ENCODE measurements at places on chromosomes 16 and 17.

- DNase-seq, result no peak
These were observed 24.8 kb upstream of the ALOX15 start for GRCh38 chr17:4666296-4666695.

- no peak for DNase-seq
These were observed 24.9 kb downstream of the ACSF3 start for GRCh38 chr16:89118361-89119165.

DNA sequence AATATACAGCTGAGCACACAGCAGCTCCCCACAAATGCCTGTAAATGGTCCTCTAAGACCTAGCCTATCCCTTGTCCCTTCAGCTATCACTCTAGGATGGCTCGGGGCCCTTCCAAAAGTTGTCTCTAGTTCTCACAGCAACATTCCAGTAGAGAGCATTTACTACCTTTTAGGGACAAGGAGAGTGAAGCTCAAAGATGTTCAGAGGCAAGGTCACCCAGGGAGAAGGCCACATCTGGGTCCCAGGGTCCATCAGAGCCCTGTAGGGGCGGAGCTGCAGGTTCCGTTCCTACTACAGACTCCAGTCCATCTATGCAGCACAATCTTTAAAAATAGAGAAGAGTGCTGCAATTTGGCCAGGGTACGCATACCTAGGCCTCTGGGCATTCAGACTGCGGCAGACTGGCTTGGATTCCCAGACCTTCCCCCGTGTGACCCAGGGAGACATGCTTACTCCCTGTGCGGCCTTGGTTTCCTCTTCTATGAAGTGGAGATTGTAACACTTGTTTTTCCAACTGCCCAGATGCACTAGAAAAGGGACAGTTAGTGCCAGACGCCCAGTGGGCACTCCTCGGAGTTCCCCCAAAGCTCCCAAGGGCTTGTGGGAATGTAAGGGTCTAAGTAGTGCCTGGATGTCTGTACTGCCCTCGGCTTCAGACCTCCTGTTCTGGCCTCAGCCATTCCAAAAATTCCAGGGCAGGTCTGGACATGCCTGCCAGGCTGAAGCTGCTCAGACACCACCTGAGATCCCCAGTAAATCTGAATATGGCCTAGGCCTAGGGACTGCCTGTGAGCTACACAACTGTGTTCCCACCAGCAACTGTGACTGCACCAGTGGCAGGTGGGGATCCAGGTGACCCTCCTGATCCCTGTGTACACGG, 2.5 kb downstream of the SLC12A4 start:
- DNase-seq, result no peak

DNA sequence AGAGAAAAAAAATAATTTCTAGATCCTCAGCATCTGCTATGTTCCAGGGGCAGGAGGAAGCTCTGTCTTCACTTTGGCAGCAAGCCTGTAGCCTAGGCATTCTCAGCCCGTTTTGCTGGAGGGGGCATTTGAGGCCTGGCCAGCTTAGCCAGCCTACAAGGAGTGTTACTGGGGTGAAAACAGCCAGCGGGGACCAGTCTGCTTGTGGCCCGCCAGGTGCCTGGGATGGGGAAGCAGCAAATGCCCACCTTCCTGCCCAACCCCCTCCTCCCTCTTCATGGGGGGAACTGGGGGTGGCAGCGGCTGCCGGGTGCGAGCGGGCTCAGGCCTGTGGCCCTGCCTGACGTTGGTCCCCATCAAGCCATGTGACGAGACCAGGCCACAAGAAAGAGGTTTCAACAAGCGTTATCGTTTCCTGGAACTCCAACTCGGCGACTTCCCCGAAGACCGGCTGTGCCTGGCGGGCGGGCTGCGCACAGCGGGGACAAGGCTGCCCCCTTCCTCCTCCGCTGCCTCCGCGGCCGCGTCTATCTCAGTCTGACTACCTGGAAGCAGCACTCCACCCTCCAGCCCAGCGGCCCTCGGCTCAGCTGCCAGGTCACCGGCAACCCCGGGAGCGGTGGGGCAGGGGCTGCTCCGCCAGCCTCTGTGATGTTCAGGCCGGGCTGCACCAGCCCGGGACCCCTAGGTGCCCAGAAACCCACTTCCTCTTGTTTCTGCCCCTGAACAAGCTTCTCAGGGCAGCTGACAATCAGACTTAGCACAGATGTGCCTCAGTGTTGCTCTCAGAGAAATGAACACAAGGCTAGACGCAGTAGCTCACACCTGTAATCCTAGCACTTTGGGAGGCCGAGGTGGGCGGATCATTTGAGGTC, 22.9 kb downstream of the SOCS1 start:
- peak; percentile 90 for DNase-seq

DNA sequence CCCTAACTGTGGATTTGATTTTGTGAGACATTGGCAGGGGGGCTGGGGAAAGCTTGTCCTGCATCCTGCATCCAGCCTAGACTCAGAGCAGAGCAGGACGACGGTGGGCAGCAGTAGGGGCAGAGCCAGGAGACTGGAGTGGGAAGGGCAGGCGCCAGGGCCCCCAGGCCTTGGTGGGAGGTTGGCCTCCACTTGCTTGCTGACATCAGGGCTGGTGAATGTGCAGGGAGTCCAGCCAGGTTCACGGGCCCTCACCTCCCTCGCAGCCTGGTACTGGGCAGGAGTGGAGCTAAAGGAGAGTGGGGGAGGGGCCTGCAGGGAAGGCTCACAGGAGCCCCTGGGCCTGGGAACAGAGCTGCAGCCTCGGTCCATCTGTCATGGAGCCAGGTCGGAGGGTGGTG, 2.2 kb upstream of the SMTNL2 start:
- DNase-seq, result no peak

DNA sequence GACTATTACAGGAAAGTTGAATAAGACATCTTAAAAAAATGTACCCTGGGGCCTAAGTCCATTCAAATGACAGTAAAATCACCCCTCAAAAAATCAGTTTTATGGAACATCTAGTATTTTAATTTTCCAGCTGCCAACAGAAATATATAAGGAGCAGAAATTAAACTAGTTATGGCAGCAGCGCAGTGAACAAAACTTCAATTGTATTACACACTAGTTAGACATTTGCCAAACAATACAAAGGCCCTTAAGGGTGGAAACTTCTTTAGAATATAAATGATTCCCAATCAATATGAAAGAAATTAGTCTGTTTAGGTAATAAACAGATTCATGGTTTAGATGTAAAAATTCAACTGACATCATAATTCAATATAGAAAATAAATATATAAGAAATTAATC, 18.1 kb upstream of the RFFL start:
- no peak for DNase-seq

DNA sequence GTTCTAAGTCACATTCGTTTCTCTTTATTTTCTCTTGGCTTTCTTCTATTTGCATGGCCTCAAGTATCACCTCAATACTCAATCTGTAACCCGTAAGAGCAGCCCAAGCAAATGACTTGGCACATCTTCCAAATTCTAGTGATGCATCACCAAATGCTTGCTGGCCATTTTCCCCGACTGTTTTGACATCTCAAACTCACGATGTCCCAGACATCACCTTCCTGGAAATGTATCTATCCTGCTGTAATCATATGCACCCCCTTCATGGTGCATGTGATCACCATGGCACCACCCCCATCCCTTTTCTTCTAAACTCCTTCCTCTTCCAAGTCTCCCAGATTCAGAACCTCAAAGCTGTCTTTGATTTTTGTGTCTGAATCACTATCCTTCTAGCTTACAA, 24.0 kb upstream of the ABCA5 start:
- no peak for DNase-seq

DNA sequence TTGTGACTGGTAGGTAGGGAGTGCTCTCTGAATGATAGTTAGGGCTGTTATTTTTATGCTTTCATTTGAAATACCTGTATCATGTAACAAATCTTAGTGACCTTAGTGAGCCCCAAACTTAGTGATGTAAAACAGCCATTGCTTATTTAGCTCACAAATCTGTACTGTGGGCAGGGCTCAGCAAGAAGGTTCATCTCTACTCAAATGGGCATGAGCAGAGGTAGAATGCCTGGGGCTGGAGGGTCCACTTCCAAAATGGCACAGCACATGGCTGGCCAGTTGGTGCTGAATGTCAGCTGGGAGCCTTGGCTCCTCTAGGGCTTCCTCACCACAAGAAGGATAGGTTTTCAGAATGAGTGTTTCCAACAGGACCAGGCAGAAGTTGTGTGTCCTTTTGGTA, 49.3 kb upstream of the FOXF1 start:
- no peak for DNase-seq

- DNase-seq, result no peak
These were observed 560.3 kb downstream of the WWOX start for GRCh38 chr16:78659668-78660217.

DNA sequence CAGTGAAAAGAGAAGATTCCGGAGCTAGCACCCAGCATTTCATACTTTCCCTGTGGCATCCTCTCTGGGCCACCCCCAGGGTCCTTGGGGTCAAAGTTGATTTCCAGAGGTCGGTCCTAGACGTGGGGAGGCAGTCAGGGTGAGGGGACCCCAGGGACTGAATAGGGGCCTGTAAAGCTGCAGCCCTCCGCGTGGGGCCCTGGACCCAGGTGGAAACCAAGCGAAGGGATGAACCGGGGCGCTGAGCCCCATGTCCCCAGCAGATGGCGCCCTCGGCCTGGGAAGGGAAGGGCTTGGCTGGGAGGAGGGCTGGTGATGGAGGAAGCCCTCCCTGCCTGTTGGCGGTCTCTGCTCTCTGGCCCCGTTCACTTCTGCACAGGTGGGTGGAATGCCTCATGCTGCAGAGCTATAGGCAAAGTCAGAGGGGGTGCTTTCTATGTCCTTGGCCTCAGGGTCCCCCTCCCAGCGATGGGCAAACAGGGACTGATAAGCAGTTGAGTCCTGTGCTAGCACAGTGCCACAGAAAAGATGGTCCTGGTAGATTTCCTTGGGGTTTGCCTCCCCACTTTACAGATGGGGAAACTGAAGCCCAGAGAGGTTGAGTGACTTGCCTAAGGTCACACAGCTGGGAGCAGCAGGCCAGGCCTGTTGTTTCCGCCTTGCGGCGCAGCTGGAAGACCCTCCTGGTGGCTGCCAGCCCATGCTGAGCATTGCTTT, 163.4 kb upstream of the CIBAR2 start:
- DNase-seq, result peak; percentile 45

DNA sequence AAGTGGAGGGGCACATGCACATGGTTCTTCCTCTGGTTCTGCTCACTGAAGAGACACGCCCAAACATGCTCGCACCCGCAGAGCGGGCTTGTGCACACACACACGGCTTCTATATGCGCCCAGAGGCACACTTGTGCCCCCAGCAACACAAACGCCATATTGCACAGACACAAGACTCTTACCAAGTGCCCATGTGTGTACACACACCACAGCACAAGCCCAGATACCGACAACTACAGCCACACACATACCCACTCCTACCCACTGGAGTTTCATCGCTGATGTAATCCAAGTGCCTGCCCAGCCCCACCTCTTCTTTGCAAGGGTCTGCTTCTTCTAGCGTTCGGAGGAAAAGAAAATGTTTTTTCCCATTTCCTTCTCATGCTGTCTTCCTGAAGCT, 6.5 kb upstream of the PRR29 start:
- no peak for DNase-seq

- no peak for DNase-seq
These were observed 158.1 kb downstream of the CHD9 start for GRCh38 chr16:53212893-53213223.

GRCh38 chr17:9206741-9207332, 185.5 kb downstream of the NTN1 start:
- DNase-seq, result no peak

DNA sequence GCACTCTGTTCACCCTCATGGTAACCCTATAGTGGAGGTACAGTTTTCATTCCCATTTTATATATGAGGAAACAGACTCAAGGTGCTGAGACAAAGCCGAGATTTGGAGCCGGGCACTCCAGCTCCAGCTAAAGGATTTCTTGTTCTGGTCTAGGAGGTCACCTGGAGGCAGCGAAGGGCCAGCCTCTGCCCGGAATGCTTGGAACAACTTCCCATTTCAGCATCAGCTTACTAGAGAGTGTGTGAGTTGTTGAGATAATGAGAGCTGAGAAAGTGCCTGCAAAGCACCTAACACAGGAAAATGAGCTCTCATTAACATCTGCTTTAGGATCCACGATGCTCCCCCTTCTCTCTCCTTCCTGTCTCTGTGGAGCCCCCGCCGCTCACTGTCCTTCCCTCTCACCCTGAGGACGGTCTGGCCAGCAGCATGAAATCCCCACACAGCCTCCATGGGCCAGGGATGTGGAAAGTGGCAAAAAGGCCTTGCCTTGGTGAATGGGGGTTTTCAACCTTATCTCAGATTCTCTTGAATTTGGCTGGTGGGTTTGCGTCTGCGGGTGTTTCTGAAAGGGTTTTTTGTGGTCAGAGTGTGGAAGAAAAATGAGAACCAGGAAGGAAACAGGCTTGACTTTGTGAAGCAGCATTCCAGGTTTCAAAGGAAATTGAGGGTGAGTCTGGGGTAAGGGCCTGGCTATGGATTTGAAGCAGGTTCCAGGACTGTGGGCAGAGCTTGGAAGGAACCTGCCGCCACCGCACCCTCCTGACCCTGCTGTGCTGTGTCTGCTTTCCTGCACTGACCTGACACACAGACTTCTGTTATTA, 178.7 kb downstream of the FOXL1 start:
- DNase-seq, result no peak

GRCh38 chr17:68205808-68206720, 41.8 kb upstream of the AMZ2 start:
- peak; percentile 62 for DNase-seq

- no peak for DNase-seq
These were observed 13.3 kb downstream of the USP22 start for GRCh38 chr17:21029515-21029914.

DNA sequence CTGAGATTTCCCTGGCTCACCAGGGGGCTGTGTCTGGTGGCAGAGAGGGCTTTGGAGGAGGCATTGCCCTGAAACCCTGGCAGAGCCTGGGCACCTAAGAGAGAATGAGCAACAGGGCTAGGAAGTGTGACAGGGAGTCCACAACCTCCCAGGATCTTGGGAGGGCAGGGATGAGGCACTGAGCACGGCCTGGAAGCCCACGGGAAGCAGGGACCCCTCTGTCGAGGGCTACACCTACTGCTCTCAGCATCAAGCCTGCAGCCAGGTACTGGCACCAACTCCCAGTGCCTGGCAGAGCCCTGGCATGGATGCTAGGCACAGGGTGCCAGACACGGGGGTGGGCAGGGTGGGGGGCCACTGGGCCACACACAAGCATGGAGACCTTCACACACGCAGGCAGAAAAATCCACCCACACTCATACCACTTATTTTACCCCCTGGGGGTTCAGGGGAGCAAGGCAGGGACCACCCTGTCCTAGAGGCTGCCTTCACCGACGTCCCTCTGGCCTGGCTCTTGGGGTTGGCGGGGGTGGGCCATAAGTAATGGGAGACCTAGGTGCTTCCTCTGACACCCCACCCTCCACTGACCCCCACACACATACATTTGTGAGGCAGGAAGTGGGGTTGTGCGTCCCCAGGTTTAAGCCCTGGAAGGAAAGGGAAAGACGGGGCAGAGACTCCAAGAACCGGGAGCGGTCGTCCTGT, 970 bp upstream of the HSD11B2 start:
- DNase-seq, result no peak

- no peak for DNase-seq
These were observed 136.6 kb downstream of the CCDC182 start for GRCh38 chr17:57608369-57609124.

DNA sequence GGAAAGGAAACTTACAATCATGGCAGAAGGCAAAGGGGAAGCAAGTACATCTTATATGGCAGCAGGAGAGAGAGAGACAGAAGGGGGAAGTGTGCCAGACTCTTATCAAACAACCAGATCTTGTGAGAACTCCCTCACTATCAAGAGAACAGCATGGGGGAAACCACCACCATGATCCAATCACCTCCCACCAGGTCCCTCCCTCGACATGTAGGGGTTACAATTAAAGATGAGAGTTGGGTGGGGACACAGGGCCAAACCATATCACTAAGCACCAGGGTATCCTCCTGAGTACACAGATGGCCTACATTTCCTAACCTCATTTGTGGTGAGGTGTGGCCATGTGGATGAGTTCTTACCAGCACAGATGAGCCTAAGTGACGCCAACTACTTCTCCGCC, 348.6 kb upstream of the ZFHX3 start:
- no peak for DNase-seq

Data from CD4-positive, alpha-beta T cell treated with Interleukin-17A for 1 hour (primary cell).